ENCODE measurements at places on chromosomes 5 and 9.

- DNase-seq, result no peak
Observed at GRCh38 chr9:111066468-111066867, 28.2 kb upstream of the LPAR1 start.

GRCh38 chr9:93667006-93667405 is 90.6 kb downstream of the PHF2 start:
- DNase-seq, result no peak

DNA sequence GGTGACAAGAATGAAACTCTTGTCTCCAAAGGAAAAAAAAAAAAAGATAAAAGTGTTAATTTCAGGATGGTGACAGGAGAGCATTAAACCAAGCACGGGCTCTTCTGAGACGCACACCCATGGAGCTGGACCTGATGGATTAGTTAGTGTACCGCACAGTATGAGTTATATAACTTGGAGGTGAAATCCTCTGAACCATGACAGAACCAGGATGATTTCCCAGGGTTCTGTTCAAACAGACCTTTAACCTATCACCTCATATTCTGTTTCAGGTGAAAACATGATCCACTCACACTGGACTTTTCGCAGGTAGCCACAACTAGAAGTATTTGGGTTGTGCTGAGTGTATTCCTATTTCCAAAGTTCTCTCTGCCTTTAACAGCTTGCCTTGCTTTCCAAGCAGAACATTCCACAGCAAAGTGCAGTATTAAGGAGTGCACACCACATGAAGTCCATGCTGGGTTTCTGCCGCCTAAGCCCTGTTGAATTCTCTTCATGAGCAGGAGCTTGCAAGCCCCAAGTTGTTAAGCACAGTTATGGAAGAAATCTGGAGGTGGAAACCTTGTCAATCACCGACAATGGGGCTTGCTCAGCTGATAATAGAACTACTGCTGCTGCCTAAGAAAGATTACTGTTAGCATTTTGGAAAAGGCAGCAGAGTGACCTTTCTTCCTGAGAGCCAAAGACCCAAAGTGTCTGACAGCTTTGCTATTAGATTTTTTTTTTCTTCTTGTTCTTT is 461.7 kb downstream of the TLE1 start:
- no peak for DNase-seq

DNA sequence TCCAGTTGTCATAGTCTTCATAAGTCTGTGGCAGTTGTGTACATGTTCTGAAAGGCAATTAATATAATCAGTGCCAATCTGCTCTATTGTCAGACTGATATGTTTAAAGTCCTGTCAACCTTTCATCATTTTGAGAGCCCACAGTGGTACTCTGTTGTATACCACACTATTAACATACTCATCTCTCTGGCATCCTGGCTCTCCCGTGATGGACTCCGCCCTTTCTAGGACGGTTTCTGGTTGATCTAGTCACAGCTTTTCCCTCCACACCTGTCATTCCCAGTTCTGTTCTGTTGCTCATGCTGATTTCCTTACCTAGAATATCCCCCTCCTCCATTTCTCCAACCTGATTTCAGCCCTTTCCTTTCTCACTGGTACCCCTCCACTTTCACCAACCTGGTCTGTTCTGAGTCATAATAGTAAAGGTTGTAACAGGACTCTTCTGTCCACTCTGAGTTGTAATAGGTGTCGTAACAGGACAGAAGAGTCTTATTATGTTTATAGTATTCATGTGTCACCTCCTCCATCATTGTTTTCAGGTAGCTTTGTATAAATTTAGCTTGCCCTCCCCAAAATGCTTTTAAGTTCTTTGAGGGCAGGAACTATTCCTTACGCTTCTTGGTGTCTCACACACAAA is 4.1 kb downstream of the PTCD2 start:
- no peak for DNase-seq

GRCh38 chr9:14730461-14730898 is 7.9 kb upstream of the CER1 start:
- no peak for DNase-seq

DNA sequence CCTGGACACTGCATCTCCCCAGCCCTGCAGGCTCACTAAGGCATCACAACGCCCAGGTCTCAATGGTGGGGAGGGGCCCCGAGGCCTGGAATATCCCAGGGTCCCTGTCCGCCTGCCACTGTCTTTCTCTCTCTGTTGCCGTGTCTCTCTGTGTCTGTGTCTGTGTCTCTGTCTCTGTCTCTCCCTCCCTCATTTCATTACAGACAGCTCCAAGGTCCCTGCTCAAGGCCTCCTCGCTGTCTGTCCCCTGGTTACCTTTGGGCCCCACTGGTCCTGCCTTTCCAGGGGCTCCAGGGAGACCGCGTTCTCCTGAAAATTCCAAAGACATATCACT is 3.2 kb downstream of the FCN1 start:
- no peak for DNase-seq

DNA sequence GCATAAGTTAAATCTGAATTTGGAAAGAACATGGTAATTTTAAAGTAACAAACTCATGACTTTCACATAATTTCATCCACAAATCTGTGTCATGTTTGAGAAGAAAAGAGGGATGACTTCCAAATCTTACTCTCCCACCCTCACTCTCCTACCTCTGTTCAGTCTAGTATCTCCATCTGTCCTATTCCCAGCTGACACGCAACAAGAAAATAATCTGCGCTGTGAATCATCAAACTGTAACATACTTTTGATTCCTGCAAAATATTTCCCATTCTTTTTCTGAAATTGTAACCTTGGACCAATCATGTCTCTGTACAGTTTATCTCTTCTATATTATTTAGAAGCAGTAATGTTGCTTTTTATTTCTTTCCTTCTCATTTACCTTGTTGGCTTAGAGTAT is 91.4 kb downstream of the SLC12A2 start:
- DNase-seq, result no peak

DNA sequence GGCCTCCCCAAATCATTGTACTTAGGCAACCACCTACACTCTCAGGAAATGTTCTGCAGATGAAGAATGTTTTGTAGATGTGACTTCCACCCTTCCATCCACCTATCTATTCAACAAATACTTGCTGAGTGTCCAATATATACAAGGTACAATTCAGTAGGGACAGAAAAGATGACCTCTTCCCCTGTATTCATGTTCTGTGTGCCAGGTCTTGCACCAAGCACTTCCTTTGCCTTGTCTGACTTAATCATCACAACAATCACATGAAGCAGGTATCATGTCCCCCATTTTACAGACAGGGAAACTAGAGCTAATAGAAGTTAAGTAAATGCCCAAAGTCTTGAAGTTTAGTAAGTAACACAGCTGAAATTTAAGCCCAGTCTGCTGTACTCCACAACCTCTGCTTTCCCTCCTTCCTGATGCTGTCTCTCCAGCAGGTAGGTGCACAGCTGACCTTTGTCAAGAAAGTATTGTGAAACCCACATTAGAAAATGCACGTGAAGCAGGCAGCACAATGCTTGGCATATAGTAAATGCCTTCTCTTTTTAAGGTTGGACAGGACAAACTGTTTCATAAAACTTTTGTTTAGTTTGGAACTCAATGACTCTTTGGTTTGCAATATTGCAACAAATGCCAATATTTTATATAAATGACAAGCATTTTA is 296.5 kb downstream of the DEPDC1B start:
- no peak for DNase-seq

- DNase-seq, result no peak
Observed at GRCh38 chr9:137946993-137947392, 69.4 kb downstream of the CACNA1B start.

- no peak for DNase-seq
Observed at GRCh38 chr9:89720696-89721175, 115.9 kb downstream of the GADD45G start.

GRCh38 chr9:124259158-124259808 is 1.5 kb downstream of the NEK6 start:
- no peak for DNase-seq

- no peak for DNase-seq
Observed at GRCh38 chr5:68534131-68534940, 318.8 kb downstream of the PIK3R1 start.

DNA sequence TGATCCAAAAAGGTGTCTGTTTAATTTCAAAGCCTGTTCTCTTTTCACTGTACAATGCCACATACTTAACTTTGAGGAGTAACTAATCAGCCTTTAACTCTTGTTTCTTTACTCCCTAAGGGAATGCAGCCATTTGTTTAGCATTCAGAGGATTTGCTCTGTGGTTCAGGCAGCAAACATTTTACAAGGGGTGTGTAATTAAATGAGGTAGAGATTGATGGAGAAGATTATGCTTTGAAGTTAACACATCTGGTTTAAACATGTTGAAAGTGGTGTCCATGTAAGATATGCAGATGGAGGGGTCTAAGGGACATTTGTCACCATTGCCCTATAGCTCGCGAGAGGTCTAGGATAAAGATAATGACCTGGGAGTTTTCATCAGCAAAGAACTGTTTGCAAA is 41.9 kb downstream of the TMEM215 start:
- DNase-seq, result no peak

DNA sequence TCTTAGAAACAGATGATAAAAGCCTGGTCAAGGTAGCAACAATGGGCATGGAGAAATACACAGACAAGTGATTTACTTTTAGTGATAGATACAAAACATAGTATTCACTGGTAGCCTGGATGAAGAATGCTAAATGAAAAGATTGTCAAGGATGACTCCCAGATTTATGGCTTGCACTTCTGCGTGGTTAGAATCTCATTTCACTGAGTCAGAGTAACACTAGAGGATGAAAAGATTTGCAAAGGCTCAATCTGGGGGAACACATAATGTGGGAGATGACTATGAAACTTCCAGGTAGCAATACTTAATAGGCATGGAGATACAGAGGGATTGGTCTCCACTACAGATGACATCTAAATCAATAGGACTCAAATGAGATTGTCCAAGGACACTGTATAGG is 38.4 kb downstream of the AGTPBP1 start:
- DNase-seq, result no peak

GRCh38 chr9:99807276-99807852 is 14.3 kb upstream of the NR4A3 start:
- DNase-seq, result peak; percentile 46

- DNase-seq, result no peak
Observed at GRCh38 chr5:177253252-177253651, 50.3 kb downstream of the RAB24 start.

DNA sequence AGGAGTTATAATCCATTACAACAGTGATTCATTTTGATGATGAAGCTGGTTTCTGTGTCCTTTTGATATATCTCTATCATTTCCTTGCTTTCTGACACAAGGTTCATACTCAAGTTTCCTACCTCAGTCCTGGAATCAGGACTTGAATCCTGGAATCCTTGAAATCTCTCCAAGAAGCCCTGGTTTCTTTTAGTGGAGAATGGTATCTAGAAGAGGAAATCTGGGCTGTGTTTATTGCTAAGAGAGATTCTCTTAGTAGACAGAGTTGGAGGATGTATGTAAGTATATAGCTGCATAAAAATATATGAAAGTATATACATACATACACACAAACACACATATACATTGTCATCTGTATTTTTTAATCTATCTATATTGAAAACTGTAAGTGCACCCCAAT is 114.4 kb downstream of the GCNT1 start:
- DNase-seq, result no peak

DNA sequence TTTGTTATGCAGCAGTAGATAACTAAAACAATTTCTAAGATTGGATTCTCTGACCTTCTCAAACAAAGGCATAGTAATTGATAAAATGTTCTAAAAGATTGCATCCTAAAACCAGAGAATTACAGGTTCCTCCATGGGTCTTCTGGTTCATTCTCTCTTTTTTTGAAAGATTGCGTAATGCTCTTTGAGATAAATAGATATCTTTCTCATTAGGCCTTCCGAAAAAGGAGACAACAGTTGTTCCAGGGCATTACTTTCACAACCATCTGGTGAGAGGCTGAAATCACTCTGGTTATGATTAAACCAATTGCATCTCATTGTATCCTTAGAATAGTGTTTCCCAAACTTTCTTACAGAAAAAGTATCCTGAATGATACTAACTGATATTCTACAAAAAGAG is 174.7 kb upstream of the NREP start:
- no peak for DNase-seq

DNA sequence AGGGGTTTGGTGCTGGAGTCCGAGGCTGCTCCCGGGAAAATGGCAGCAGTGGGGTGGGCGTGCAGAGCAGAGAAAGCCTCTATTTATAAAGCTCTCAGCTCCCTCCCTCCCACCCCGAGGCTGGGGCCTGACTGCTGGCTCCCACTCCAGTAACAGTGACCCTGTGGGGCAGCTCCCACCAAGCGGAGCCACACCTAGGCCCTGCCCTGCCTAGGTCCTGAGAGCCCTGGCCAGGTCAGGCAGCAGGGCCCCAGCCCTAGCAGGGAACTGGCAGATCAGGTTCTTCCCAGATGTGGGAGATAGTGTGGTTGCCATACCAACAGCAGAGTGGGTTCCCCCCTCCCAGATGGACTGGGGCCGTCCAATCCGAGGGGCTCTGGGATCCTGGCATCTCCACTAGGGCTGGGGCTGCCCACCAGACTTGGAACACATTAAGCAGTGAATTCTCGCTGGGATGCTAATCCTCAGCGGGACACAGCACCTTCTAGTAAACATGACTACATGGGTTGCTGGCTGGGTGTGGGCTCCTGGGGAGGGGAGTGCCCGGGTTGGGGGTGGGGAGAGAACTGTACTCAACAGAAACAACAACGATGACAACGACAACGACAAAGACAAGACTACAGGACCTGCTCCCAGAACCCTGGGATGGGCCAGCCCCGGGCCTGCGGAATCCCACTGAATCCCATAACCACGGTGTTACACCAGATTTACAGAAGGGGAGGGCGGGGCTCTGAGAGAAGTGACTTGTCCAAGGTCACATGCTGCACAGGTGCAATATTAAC is 1.5 kb downstream of the SH3GLB2 start:
- DNase-seq, result no peak

DNA sequence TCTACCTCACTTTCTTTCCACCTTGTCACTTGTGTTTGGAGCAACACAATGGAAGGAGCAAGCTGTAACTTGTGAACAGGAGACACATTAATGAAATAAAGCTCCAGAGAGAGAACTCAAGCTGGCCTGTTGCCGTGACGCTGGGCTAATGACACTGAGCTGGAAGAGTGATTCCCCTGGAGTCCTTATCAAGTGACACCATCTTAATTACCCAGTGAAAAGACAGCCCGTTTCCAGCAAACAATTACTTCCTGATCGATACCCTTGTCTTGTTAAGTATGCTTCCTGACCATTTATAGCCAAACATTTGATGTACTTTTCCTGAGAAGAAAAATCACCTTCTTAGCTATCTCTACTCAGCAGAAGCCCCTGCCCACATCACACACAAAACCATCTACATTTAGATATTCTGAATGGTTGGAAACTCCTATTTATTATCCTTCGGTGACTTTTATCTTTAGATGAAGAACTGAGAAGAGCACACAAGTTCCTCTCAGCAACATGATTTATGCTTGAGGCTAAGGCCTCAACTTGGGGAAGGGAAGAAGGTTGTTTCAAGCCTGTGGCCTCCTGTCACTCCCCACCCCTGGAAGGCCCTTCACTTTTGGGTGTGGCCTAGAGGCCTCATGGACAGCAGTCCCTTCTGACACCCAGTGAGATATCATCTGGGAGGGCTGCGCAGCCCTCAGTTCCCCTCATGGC is 34.1 kb downstream of the CRHBP start:
- DNase-seq, result no peak

Measured in Jurkat, Clone E6-1 (cell line).